ENCODE measurements at places on chromosomes 11 and 22. TPM values are rescaled to one million over a fixed set of nuclear protein-coding genes. Genes with fewer than 3 reads are reported as not detected.

RAB39A gene
- polyA plus RNA-seq = 0.30 TPM

DNA sequence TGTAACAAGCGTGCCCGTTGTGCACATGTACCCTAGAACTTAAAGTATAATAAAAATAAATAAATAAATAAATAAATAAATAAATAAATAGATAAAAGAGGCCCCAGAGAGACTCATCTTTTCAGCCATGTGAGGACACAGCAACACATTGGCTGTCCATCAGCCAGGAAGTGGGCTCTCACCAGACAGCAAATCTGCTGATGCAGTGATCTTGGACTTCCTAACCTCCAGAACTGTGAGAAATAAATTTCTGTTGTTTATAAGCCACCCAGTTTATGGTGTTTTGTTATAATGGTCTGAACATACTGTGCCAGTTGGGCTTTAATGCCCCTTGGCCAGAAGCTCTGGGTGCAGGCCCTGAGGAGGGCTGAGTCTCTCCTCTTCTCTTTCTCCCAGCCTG lies 42.2 kb upstream of the CD44 start:
- no peaks in the 10 kb centered on the region for H3K36me3 ChIP-seq
- H3K4me3 ChIP-seq = no peak overlapping the region
- no peak overlapping the region for H3K27ac ChIP-seq
- H3K27me3 ChIP-seq = no peaks in the 10 kb centered on the region
- DNase-seq = no peak
- no peaks in the 10 kb centered on the region for H3K4me1 ChIP-seq

- H3K4me3 ChIP-seq = no peak overlapping the region
- no peak overlapping the region for H3K27ac ChIP-seq
These were observed 1.3 kb upstream of the OR8D1 start for GRCh38 chr11:124315052-124315451.

DNA sequence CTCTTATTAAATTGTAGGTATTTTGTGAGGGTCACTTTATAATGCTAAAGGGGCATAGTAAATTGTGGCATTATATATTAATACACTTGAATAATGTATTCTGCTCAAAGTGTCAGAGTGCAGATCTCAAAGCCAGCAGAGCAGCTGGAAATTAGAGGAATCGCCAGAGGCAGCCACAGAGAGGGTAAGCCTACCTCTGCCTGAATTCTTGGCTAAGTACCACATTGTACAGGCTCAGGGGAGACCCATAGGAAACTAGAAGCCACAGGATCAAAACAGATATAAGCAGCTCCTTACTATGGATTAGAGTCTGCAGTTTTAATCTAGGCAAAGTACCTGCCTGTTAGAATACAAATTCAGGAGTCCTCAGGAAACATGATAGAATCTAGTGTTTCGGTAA lies 249.3 kb downstream of the DDX10 start:
- no peaks in the 10 kb centered on the region for H3K36me3 ChIP-seq
- DNase-seq = no peak
- H3K4me1 ChIP-seq = peaks cover 2% of the 10 kb centered on the region
- H3K27ac ChIP-seq = peak overlapping the region; percentile 47
- H3K4me3 ChIP-seq = no peak overlapping the region
- H3K27me3 ChIP-seq = no peaks in the 10 kb centered on the region

BRSK2 gene
- polyA plus RNA-seq = 0.35 TPM

All from lung (tissue), 17 donors.